HT-29 (cell line): ENCODE measurements at places on chromosomes 7 and 10. TPM values are rescaled to one million over a fixed set of nuclear protein-coding genes. Genes with fewer than 3 reads are reported as not detected.

Gene PLEKHS1
- total RNA-seq: 0.55 TPM in 1 of 2 replicates, not detected in the other

Gene LRRC61
- 74.3 and 76.1 TPM in 2 replicates for total RNA-seq

- no peak for DNase-seq
Measured at GRCh38 chr7:33870120-33870519, 35.2 kb upstream of the BMPER start.

DNA sequence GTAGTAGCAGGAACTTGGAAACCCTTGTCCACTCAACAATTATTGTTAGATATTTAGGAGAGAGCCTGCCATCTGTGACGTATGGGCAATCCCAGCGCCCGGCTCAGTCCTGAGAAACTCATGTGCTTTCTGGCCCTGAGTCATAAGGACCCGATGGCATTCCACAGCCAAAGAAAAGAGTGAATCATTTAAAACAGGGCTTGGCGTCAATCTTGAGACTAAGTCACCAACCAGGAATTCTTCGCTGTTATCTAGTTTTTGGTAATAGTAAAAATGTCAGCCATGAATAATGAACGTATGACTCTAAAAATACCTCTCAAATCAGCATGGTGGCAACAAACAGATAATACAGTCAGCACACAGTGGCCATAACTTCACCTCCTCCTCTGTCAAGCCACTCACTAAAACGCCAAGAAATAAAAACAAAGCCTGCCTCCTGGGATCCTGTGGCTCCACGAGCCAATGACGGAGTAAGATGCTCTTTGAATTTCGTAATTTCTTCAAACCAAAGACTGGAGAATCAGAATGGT lies 140.8 kb downstream of the ADAM12 start:
- no peak for DNase-seq

GRCh38 chr10:44752451-44753441 lies 158.4 kb upstream of the TMEM72 start:
- DNase-seq: peak; percentile 20

Gene GARIN1A
- total RNA-seq: under 0.01 and 0.86 TPM in 2 replicates
